Stimulated activated CD4-positive, alpha-beta T cell treated with anti-CD3 and anti-CD28 coated beads, Interleukin-1b, Interleukin-23, amount 100 ng/mL, for 24 hours (primary cell): ENCODE measurements at places on chromosomes 5 and 9.

DNA sequence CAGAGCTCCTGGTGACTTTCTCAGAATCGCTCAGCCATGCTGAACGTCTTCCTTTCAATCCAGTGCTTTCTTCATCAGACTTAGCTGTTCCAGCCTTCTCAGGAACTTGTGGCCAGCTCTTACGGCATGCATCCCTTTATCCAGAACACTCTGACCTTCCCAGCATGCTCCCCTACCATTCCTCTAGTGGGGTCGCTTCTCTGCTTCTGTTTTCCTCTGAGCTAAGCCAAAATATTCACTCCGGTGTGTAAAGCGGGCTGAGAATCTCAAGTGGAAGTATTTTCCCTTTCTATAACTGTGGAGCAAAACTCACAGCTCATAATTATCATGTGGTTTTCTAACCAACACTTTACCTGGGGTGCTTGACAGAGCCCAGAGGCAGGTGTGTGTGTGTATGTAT lies 6.2 kb downstream of the DCANP1 start:
- no peak for DNase-seq

DNA sequence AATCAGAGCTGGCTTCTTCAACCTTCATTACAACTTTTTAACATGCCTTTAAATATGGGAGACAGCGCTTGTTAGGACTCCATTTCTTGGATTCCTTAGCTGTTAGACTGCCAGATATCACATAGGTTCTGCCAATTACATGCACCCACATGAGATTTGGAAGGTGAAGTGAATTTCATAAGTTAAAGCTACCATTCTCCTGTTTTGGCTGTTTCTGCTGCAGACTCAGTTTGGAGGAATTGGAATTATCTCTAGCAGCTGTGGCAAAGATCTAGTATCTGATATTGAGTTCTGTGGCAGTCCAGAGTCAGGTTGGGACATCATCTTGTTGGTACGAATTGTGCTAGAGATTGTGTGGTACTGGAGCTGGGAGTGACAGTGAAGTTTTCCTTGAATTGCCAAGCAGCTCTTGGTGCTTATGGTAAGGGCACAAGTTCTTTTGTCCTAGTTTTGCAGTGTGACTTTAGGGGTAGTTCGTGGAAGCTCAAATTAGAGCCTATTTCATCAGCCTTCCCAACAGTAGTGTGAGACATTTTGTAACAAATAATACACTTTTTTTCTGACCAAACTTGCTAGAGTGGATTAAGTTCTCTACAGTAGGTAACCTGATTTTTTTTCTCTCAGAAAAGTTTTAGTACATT lies 9.1 kb upstream of the PJA2 start:
- DNase-seq, result no peak

GRCh38 chr9:114906922-114907571 lies 23.3 kb downstream of the TNFSF8 start:
- no peak for DNase-seq

DNA sequence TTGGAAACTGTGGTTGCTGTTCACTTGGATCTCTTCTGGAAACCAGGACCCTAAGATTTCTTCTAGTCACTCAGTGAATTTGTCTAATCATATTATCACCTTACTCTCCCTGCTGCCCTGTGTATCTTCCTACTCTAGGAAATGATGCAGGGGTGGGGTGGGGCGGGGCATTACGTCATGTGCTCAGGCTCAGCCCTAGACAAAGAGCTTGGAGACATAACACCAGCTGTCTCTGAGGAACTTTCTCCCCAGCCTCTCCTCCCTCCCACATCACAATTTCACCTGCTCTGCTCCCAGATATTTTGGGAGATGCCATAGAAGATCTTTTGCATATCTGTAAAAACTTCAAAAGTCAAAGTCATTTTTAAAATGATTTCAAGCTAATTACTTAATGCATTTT lies 470.4 kb downstream of the ZSWIM6 start:
- DNase-seq, result no peak

GRCh38 chr9:445033-445432 lies 230.4 kb downstream of the DOCK8 start:
- no peak for DNase-seq

- no peak for DNase-seq
Observed at GRCh38 chr5:57727591-57727990, 245.0 kb upstream of the ACTBL2 start.

GRCh38 chr5:142202282-142202681 lies 93.7 kb downstream of the NDFIP1 start:
- DNase-seq, result no peak

DNA sequence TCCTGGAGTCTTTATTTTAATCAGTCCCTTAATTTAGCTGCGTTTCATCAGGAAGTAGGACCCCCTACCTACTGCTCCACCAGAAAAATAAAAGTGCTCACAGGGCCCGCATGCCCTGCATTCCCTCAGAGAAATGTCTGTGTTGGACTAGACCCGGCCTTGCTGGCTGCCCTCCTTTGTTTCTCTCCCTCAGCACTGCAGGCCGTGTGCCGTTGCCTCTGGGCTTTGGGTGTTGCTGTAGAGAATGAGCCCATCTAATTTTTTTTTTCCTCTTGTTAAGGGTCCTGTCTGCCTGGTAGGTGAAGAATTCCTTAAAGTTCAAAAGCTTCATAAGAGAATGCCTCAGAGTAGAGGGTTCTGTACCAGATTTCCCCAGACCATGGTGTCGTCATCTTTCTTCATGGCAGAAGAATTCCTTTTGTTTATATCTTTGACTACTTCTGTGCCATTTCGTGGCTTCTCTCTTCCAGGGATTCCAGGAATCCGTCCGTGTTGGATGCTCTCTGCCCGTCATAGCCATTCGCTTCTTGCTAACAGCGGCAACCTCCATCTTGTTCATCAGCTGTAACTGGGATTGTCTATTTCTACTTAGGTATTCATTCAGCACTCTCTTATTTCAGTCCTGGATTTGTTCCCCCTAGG lies 49.8 kb upstream of the ANGPTL2 start:
- no peak for DNase-seq

- no peak for DNase-seq
Observed at GRCh38 chr9:79193001-79193400, 378.8 kb upstream of the TLE4 start.

DNA sequence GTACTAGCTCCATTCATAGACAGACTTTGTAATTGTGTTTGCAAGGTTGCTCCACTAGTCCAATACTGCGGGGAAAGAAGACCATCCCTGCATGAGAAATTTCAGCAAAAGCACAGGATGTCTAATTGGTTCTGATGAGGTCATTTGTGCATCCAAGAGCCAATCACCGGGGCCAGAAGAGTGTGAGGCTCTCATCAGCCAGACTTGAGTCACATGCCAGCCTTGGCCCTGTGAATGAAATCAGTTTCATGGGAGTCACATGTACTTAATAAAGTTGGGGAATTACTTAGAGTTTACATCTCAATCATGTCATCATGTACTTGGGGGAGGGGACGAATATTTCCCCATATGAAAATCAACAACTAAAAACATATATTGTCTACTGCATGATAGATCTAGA lies 1236.0 kb downstream of the MAT2B start:
- no peak for DNase-seq

DNA sequence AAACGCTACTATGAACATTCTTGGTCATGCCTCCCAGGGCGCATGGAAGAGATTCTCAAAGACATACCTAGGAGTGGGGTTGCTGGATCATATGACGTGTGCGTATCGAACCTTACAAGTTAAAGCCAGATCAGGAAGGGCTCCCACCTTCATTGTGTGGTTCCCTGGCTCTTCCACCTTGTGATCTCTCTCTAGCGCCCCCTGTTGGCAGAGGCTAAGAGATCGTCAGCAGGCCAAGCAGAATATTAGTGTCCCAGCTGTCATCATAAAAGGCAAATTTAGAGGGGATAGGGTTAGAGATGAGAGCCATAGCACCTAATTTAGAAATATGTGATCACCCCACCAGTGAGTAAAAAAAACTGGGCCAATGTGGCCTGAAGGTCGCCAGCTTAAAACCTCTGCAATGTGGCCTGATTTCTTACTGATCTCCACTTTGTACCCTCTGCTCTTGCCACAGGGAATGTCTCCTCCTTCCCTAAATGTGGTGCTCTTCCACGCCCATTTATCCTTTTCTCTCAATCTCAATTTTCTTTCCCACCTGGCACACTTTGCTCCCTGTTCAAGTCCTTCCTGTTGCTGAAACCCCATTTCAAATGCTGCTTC lies 91.7 kb upstream of the SHB start:
- DNase-seq, result peak; percentile 54

GRCh38 chr9:21854594-21854993 lies 52.2 kb downstream of the MTAP start:
- no peak for DNase-seq

- no peak for DNase-seq
Observed at GRCh38 chr9:126207256-126207655, 119.4 kb upstream of the MVB12B start.

GRCh38 chr5:72167257-72167656 lies 60.0 kb downstream of the MAP1B start:
- DNase-seq, result no peak

DNA sequence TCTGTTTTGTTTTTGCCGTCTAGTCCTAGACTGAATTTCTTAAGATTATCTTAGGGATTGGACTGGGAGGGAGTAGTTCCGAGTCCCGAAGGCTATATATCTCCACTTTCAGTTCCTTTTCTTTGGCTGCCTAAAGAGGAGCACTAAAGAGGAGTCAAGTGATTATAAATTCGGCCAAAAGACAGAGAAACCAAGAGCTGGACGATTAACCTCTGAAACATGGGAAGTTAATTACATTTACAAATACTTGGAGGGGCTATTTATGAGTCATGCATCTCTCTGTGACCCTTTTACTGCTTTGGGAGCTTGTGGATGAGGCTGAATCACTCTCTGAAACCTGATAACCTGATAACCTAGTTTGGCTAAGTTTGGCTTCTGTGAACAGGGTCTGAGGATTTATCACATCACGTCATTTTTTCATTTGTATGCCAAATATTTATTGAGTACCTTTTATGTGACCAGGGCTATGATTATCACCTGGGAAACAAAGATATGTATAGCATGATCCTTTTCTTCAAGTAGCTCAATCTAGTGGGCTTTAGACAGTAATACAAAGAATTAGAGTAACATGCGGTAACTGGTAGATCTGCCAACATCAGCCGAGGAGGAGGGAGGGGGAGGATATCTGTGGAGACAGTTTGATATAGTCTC lies 180.9 kb downstream of the CD180 start:
- DNase-seq, result no peak
